Activated CD4-positive, alpha-beta T cell treated with anti-CD3 and anti-CD28 coated beads, Interleukin-2, amount 10 ng/mL, durations not matched to agents 24 days and 14 days (primary cell): ENCODE measurements at places on chromosomes 11 and 22. TPM values are rescaled to one million over a fixed set of nuclear protein-coding genes. Genes with fewer than 3 reads are reported as not detected.

GRCh38 chr11:45007011-45007410 is 56.3 kb upstream of the TP53I11 start:
- DNase-seq = no peak

DNA sequence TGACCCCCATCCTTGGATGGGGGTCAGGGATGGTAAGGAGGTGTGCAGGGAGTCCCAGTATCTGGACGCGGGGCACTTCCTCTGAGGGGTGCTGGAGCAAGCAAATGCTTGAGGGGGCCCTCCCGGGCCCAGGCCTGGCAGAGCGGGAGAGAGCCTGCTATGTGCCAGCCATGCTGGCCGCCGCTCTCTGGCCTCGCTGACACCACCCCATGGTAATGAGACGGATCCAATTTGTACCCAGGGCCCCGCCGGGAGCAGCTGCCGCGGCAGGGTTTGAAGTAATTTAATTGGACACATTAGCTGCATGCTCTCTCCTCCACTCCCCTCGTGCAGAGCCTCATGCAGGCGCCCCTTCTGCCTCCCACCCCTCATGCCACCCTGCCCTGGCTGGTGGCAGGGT is 6.3 kb downstream of the SYT7 start:
- no peak for DNase-seq

GRCh38 chr22:50602338-50602700 is 1.7 kb downstream of the MAPK8IP2 start:
- DNase-seq = no peak

DNA sequence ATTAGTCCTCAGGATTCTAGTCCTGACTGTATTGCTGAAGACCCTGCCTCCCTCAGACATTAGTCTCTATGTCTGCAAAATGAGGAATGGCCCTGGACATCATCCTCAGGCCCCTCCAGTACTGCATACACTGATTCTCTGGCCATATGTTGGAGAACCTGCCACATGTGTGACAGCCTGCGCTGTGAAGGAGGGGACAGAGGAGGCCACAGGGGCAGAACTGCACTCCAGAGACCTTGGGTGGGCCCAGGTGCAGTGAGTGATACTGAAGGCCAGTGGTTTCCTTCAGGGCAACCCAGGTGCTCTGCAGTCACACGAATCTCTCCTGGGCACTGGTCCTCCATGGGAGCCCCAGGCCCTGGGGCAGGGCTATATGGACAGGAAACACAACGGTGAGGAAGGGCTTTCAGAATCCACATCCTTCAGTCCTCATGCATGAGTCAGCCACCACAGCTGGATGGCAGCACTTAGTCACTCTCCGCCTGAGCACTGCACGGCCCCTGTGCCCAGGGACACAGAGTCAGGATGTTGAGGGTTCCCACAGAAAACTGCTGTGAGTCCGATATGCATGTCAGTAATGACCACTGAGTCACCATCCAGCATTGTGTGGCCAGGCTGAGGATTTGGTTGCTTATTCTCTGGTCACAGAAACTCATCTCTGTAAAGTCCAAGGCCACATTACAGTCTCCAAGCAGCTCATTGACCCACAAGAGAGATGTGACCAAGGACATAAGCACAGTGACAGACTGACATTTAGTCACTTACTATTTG is 39.7 kb downstream of the ME3 start:
- peak; percentile 76 for DNase-seq

GRCh38 chr11:108117746-108118371 is 3.5 kb upstream of the ACAT1 start:
- no peak for DNase-seq

DNA sequence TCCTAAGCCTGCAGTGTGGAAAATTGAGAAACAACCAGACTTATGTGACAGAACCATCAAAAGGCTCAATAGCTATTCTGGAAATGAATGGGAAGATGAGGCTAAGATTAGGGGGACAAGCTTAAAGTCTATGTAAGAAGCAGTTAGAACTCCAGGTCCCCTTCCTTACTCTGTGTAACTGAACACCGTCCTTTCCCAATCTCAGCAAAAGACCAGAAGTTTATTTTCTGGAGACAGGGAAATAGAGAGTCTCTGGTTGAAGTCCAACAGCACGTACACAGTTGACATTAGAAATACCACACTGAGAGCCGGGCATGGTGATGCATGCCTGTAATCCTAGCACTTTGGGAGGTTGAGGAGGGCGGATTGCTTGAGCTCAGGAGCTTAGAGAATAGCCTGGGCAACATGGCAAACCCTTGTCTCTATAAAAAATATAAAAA is 93.9 kb downstream of the CD44 start:
- no peak for DNase-seq

DNA sequence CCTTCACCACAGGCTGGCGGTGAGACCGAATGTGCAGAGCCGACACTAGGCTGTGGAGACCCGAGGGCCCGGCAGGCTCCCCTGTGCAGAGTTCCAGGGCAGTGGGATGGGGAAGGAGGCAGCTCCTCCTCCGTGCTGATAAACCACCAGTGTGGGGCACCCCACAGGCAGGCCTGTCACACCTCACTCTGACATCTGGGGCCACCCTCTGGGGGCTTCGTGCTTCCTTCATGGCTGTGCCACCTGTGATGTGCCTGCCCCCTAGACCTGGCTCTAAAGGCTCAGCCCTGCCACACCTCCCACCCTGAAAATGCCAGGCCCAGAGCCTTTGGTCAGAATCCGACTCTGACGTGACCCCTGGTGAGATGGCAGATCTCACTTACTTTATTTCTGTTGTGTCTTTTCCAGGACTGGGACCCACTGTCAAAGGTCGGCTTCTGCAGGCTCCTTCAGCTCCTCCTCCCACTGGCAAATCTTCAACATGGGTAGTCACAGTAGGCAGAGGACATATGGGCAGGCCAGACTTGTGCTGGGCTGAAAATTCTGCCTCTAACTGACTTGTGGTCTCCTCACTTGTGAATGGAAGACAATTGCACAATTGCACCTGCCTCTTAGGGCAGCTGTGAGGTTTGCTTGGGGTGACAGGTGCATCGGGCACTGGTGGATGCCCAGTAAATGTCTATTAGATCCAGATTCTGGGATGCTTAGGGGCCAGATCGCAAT is 46.2 kb upstream of the TSKU start:
- DNase-seq = no peak

DNA sequence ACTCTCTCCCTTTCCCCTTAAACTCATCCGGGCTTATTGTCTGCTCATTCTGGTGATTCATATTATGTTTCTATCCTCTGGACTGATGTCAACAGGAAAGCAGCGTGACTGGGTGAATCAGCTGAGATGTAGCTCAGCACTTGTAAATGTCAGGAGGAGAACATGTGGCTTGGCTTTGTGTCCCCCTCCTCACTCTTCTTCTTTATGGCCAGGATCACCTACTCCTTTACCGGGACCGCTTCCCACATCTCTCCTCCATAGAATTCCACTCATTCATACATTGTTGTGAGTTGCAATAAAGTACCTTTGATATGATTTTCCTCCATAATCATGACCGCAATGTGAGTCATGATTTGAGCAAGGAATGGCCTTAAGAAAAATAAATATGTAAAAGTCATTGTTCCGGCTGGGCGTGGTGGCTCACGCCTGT is 15.8 kb upstream of the SYN3 start:
- no peak for DNase-seq

- no peak for DNase-seq
Observed at GRCh38 chr11:6547177-6547576, 50.1 kb downstream of the DNHD1 start.

- DNase-seq = no peak
Observed at GRCh38 chr11:65932558-65932919, 12.7 kb upstream of the TSGA10IP start.

GRCh38 chr11:45772449-45772774 is 32.5 kb upstream of the SLC35C1 start:
- no peak for DNase-seq

GRCh38 chr11:134338654-134339053 is 6.9 kb downstream of the GLB1L2 start:
- peak; percentile 49 for DNase-seq

DNA sequence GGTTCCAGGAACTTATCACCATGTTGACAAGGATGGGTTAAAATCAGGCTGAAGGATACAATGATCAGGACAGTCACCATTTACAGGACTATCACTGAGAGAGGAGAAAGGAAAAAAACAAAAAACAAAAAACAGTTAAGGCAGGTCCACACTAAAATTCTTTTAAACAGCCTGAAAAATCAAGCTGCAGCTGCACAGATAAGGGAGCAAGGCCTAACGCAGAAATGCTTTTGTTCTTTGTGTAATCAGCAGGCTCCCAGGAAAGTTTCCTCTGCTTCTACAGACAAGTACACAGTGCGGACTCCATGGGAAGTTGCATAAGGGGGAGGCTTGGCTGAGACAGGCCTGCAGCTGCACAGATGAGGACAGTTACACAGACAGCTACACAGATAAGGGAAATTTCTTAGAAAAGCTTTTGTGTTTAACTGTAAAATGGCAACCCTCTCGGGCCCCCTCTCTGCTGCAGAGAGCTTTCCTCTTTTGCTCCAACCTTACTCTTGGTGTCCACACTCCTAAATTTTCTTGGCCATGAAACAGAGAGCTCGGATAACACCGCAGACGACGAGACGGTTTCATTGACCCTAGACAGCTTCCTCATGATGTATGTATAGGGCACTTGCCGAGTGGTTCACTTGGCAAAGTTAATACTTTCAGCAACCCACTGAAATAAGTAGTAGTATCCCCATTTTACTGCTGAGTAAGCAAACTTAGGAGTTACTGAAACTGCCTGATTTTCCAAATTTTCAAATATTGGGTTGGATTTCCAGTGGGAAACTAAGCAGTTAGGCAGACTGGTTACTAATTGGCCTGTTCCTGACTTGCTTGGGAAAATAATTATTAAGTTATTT is 45.5 kb downstream of the PIWIL3 start:
- DNase-seq = no peak

DNA sequence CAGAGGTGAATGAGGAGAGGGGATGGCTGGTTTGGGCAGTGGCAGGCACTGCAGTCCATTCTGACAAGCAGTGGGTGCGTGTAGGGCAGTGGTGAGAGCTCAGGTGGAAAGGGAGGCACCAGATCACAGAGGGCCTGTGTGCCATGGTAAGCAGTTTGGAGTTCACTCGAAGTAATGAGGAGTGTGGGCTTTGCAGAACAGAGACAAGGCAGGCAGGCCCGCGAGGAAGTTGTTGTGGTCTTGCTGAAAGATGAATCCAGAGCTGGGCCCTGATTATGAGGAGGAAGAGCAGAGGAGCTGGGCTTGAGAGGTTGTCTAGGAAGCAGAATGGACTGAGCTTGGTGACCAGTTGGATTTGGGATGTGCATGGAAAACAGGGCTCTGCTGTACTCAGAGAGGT is 1.6 kb upstream of the DNAJB13 start:
- no peak for DNase-seq

Gene C11orf65
- total RNA-seq = 0.30 and 0.40 TPM in 2 replicates

Gene SLC22A6
- not detected in 2 replicates for total RNA-seq

Gene MYO18B
- 0.40 and 0.49 TPM in 2 replicates for total RNA-seq

Gene BLID
- not detected in 2 replicates for total RNA-seq

Gene OR51E2
- total RNA-seq = not detected in 2 replicates

Gene INSC
- 0.09 TPM in 1 of 2 replicates, not detected in the other for total RNA-seq

Gene LDHAL6A
- total RNA-seq = not detected in 2 replicates

Gene OR52B4
- total RNA-seq = not detected in 2 replicates

Gene OR8D1
- not detected in 2 replicates for total RNA-seq

Gene CALCA
- total RNA-seq = not detected in 2 replicates
